ENCODE measurements at places on chromosomes 16 and 17. TPM values are rescaled to one million over a fixed set of nuclear protein-coding genes. Genes with fewer than 3 reads are reported as not detected.

GRCh38 chr17:81295031-81295675 lies at the start of gene SLC38A10:
Gene SLC38A10 (minus strand): TSS chr17:81295307. CDS start chr17:81294921, 386 bp downstream.
- DNase-seq = peak; percentile 85
- peaks cover 28% of the 10 kb centered on the region for H3K4me1 ChIP-seq
- H3K27ac ChIP-seq = peak within 1 kb of the TSS; percentile 89

DNA sequence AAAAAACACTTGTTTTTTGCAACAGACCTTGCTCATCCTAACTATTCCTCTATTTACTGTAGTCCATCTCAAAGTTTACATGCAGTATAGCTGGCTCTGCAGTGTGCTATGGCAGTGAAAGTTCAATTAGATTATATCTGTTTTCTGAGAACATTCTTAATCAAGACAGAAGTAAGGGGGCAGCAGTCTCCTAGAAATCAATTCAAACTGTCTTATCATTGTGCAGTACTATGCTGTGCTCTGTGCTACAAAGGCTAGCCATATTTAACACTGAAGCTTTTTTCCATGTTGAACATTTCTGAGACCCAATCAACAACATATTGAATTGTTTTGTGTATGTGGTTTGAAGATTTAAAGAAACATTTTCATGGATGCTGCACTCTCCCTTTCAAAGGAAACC lies 11.4 kb downstream of the NETO2 start:
- H3K36me3 ChIP-seq = no peaks in the 10 kb centered on the region
- H3K27me3 ChIP-seq = no peaks in the 10 kb centered on the region
- H3K4me1 ChIP-seq = no peaks in the 10 kb centered on the region
- no peak overlapping the region for H3K4me3 ChIP-seq
- no peak for DNase-seq

Gene ARL4D
- total RNA-seq = 13.3 TPM

Gene SEPTIN12
- total RNA-seq = not detected

DNA sequence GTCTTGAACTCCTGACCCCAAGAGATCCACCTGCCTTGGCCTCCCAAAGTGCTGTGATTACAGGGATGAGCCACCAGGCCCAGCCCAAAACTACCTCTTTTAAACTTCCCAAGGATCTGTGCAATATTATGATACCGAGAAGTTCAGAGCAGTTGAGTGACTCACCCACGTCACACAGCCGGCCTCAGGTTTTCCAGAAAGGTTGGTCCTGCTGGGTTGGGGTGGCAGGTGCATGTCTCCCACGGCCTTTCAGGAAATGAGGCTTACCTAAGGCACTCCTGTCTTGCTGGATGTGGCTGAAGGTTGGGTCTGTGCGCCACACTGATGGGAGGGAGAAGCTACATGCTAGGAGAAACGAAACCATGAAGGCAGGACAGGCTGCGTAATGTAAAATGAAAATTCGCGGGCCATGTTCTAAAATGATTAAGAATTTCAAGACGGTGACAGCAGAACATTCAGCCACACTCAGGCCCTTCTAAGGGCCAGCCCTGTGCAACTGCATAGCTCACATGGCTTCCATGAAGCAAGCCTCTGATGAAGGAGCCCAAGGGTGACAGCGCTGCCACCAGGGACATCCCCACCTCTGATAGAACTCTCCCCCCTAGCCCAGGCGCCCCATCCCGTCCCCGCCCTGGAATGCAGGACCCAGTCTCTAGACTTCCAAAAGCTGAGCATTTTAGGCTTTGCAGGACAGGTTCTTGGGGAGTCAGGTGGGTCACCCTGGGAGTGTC lies 6.6 kb upstream of the GLIS2 start:
- H3K4me3 ChIP-seq = no peak overlapping the region
- no peaks in the 10 kb centered on the region for H3K27me3 ChIP-seq
- no peaks in the 10 kb centered on the region for H3K36me3 ChIP-seq

Gene CDC42EP4
- total RNA-seq = 59.8 TPM

DNA sequence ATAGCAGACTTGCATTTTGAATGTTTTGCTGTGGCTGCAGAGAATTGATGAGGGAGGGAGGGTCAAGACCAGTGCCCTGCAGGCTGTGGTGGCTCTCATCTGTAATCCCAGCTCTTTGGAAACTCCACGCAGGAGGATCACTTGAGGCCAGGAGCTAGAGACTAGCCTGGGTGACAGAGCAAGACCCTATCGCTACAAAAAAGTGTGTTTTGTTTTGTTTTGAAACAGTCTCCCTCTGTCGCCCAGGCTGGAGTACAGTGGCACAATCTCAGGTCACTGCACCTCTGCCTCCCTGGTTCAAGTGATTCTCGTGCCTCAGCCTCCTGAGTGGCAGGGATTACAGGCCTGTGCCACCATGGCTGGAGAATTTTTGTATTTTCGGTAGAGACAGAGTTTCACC lies 1.9 kb upstream of the UBE2G1 start:
- H3K27ac ChIP-seq = no peak overlapping the region
- no peak for DNase-seq
- no peak overlapping the region for H3K4me3 ChIP-seq
- H3K4me1 ChIP-seq = peaks cover 20% of the 10 kb centered on the region

DNA sequence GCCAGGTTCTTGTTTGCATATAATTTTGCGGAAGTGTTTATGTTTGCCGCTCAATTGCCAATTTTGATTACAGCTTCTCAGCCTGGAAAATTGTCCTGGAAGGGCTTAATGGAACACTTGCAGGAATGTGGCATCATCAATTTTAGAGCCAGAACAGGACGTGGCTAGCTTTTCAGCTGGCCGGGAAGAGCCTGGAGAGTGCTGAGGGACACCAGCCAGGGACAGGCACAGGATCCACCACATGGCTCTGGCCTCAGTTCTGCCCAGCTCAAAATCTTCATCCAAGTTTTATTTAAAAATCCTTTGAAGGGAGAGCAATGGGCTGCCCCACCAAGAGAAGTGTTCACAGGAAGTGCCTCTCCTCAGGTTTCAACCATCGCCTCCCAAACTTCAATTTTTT lies 287.2 kb upstream of the HSBP1 start:
- H3K4me1 ChIP-seq = no peaks in the 10 kb centered on the region
- H3K27ac ChIP-seq = no peak overlapping the region
- no peaks in the 10 kb centered on the region for H3K36me3 ChIP-seq
- no peaks in the 10 kb centered on the region for H3K27me3 ChIP-seq
- no peak for DNase-seq

- DNase-seq = no peak
- no peak overlapping the region for H3K27ac ChIP-seq
- H3K36me3 ChIP-seq = peaks cover 25% of the 10 kb centered on the region
- H3K4me3 ChIP-seq = no peak overlapping the region
- no peaks in the 10 kb centered on the region for H3K27me3 ChIP-seq
- H3K4me1 ChIP-seq = peaks cover 45% of the 10 kb centered on the region
Observed at GRCh38 chr16:477301-478157, 50.0 kb upstream of the CAPN15 start.

Gene GINS2
- 5.4 TPM for total RNA-seq

DNA sequence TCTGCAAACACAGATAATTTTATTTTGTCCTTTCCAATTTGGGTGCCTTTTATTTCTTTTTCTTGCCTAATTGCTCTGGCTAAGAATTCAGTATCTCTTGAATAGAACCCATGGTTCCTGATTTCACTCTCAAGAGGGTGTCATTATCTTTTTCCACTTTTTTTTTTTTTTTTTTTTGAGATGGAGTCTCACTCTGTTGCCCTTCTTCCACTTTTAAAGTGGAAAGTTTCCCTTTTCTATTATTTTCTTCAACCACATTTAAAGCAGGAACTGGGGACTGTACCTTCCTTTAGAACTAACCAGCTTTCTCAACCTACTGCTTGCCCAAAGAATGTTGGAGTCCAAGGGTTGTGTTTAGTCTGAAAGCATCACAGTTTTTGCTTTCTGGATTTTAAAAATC lies 31.1 kb downstream of the SLFN11 start:
- peaks cover 18% of the 10 kb centered on the region for H3K4me1 ChIP-seq
- peaks cover 47% of the 10 kb centered on the region for H3K27me3 ChIP-seq
- DNase-seq = no peak
- H3K36me3 ChIP-seq = no peaks in the 10 kb centered on the region
- H3K27ac ChIP-seq = no peak overlapping the region

Gene GRAP
- 3.7 TPM for total RNA-seq

Gene UNK
- 33.9 TPM for total RNA-seq

GRCh38 chr17:42683407-42684034 lies 1.2 kb downstream of the CNTNAP1 start:
- no peak for DNase-seq
- peaks cover 75% of the 10 kb centered on the region for H3K4me1 ChIP-seq
- H3K4me3 ChIP-seq = peak overlapping the region; percentile 55
- peaks cover 32% of the 10 kb centered on the region for H3K36me3 ChIP-seq

Gene TNFRSF13B
- total RNA-seq = not detected

- DNase-seq = no peak
- H3K27me3 ChIP-seq = no peaks in the 10 kb centered on the region
- H3K4me3 ChIP-seq = no peak overlapping the region
- H3K27ac ChIP-seq = peak overlapping the region; percentile 85
- peaks cover 20% of the 10 kb centered on the region for H3K36me3 ChIP-seq
Observed at GRCh38 chr17:57289613-57290012, 33.3 kb downstream of the MSI2 start.

Gene RNF222
- total RNA-seq = not detected

DNA sequence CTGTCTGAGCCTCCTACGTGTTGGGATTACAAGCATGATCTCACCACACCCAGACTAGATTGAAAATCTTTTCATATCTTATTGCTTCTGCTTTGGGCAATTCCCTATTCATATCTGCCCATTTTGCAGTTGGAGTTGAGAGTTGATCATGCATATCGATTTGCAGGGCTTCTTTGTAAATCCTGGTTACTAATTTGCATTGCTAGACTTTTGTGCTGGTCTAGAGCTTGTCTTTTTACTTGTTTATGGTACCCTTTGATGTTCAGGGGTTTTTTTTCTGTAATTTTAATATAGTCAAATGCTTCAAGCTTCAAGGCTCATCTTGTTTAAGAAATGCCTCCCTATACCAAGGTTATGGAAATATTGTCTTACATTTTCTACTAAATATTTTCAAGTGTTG lies 23.5 kb upstream of the CMIP start:
- no peak overlapping the region for H3K4me3 ChIP-seq
- peaks cover 6% of the 10 kb centered on the region for H3K4me1 ChIP-seq
- no peaks in the 10 kb centered on the region for H3K36me3 ChIP-seq
- DNase-seq = no peak

DNA sequence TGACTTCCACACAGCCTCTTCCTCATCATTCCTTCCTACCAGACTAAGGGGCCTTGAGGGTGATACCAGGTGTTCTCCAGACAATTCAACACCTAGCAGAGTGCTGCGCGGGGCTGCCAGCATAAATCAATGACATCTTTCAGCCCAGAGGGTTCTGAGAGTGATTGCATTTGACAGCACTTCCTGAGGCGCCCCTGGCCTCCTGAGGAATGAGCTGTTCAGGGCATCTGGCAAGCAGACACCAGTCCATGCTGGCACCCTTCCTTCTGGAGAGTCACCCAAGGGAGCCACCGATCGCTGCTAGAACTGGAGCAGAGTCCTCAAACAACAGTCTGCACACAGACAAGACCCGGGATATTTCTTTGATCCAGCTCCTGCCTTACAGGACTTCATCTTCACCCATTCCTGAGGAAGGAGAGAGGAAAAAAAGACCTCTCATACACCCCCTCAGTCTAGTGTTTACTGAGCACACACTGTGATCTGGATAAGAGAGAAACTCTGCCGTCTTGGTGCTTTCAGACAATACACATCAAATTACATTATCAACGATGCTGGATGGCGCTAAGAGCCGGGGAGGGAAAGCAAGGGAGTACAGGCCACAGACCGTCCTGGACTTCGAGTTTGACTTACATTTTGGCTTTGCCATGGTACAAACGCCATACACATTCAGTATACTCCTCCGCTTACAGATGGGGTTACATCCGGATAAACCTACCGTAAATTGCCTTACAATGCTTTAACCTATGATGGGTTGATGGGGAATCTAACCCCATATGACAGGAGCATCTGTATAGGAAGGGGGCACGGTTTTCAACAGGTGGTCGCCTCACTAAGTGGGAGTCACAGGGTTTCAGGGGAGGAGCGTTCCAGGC lies 23.0 kb downstream of the NPTX1 start:
- H3K4me3 ChIP-seq = no peak overlapping the region
- no peak overlapping the region for H3K27ac ChIP-seq
- DNase-seq = no peak

DNA sequence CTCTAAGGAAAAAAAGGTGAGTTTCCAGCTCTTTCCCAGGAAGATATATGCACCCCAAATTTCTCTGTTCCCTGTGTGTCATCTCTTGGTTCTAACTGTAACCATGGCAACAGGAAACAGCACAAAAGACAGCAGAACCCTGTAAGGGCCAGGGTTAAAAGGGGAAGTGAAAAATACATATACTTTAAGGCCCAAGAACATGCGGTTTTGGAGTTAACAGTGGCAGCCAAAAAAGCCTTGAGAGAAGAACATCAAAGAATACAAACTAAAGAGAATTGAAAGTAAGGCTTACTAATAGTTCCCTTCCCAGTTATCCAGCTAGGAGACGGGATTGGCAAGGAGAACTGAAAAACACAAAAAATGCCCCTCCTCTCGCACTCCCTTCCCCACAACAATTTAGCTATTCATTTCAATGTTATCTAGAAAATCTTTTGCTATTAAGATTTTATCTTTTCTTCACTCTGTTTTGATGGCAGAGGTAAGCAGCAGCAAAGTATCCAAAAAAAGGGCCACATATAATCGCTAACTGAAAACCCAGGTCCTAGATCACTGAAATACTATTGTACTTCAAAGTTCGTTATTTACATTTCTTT lies 1.5 kb downstream of the SPOP start:
- DNase-seq = no peak
- H3K4me3 ChIP-seq = peak overlapping the region; percentile 91
- no peaks in the 10 kb centered on the region for H3K27me3 ChIP-seq
- H3K4me1 ChIP-seq = peaks cover 10% of the 10 kb centered on the region

- H3K27me3 ChIP-seq = no peaks in the 10 kb centered on the region
- H3K27ac ChIP-seq = no peak overlapping the region
- DNase-seq = no peak
- peaks cover 5% of the 10 kb centered on the region for H3K4me1 ChIP-seq
- H3K36me3 ChIP-seq = no peaks in the 10 kb centered on the region
- H3K4me3 ChIP-seq = no peak overlapping the region
Observed at GRCh38 chr16:48497129-48497528, 111.9 kb upstream of the SIAH1 start.

GRCh38 chr17:83062011-83062817 lies 17.2 kb upstream of the METRNL start:
- peaks cover 12% of the 10 kb centered on the region for H3K4me1 ChIP-seq
- H3K27ac ChIP-seq = no peak overlapping the region
- H3K36me3 ChIP-seq = no peaks in the 10 kb centered on the region
- DNase-seq = no peak
- no peak overlapping the region for H3K4me3 ChIP-seq

Gene OR2C1
- total RNA-seq = 1.3 TPM

GRCh38 chr17:76912421-76913164 lies 44.4 kb downstream of the MGAT5B start:
- no peak overlapping the region for H3K4me3 ChIP-seq
- H3K27ac ChIP-seq = no peak overlapping the region
- H3K27me3 ChIP-seq = no peaks in the 10 kb centered on the region
- DNase-seq = no peak
- peaks cover 60% of the 10 kb centered on the region for H3K36me3 ChIP-seq
- peaks cover 41% of the 10 kb centered on the region for H3K4me1 ChIP-seq

Gene TP53TG3B
- not detected for total RNA-seq

All from spinal cord (tissue), 10 donors.